ENCODE measurements at places on chromosomes 1 and 21.

DNA sequence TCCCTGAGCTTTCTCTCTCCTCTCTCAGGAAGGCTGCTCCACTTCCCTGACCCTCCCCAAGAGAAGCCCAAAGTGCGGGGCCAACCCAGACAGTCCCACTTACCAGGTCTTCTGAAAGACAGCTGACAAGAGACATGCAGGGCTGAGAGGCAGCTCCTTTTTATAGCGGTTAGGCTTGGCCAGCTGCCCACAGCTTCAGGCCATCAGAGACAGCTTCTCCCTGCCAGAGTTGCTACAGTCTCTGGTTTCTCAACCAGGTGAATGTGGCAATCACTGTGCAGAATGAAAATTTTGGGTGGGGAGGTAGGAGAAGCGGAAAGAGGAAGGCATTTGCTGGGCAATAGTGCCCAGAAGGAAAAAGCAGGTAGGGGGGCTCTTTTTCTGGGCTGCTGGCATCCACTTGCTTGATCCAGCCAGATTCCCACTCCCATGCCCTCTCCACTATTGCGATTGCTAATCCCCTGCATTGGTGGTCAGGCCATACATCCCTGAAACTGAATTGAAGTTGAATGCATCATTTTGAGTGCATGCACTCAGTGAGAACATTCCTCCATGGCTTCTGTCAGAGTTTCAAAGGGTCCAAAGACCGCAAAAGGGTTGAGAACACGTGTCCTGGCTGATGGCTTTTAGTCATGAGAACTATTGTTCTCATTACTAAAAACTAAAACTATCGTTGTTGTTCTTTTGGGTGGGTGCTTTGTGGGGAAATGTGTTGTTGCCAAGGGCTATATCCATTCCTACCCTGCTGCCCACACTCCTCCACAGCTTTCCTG lies at the start of gene S100A8:
Gene S100A8 (minus strand): TSS at position 136 of the 773 bp plus-strand sequence. CDS start 538 bp downstream, outside the sequence.
- DNase-seq: no peak

DNA sequence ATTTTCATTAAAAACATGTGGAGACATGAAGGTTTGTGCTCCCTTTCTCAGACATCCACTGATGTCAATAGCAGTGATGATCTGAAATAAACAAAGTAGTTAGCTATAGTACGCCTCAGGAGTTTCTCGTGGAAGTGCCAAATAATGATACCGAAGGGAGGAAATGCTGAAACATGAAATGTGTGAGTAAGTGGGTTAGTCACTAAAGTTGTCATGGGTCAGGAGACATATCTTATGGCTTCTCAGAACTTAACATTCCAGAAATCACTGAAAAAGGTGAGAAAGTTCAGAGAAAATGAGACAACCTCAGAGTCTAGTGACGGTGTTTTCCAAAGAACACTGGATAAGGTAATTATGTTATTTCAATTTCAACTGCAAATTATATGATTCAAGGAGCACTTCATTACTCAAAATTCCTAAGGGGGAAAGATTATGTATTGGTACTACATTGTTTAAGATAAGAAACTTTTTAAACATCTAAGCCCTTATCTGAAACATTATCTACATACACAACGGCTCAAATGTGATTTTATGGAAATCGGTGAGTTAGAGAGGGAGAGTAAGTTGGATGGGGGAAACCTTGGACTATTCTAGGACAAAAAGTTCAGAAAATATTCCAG lies 20.6 kb downstream of the NIBAN1 start:
- DNase-seq: no peak

DNA sequence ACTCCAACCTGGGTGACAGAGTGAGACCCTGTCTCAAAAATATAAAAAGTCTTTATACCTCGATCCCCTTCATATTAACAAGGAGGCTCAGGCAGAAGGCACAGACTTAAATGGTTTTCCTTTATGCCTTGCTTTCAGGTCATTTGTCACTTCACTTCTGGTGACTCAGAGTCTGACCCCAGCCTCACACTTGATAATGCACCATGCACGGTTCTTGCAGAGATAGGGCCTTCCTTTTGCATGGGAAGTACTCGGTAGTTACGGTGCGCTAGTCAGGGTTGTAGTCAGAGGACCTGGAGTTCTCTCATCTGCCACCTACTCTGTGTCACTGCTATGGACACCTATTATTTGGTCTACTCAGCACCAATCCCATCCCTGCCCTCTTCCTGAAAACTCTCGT lies 43.6 kb upstream of the BMP8B start:
- no peak for DNase-seq

GRCh38 chr1:36382669-36383068 lies 3.1 kb downstream of the STK40 start:
- DNase-seq: no peak

GRCh38 chr1:204589409-204590038 lies 73.3 kb downstream of the MDM4 start:
- DNase-seq: no peak

DNA sequence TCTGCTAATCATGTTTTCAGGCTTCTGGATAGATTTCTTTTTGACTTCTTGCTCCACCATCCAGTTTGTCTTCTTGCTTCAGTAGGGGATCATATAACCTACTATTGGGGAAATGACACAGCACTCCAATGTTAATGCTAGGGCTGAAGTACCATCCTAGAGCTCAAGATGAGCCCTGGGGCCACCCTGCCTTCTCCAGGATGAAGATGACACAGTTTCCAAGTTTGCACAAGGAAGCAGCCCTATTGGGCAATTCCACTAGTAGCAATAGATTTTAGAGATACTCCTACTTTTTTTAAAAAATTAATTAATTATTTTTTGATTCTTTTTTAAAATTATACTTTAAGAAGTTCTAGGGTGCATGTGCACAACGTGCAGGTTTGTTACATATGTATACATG lies 11.3 kb upstream of the KLF18 start:
- no peak for DNase-seq

- DNase-seq: no peak
These were observed 57.6 kb upstream of the TMPRSS2 start for GRCh38 chr21:41565550-41565949.

DNA sequence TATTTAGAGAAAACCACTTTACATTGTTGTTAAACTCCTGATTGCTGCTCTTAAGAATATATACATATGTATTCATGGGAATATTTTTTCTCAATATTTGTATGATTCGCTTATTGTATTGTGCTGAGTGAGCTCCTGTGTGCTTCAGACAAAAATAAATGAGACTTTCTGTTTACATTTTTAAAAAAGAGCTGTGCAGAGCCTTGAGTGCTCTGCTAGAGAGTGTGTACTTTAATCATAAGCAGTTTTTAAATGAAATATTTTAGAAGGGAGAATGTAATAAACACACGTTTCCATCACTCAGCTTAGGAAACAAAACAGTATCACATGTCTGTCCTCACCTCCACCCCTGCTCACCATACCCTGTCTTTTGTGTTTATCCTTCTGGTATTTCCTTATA lies 9.7 kb downstream of the PTPN14 start:
- DNase-seq: no peak

DNA sequence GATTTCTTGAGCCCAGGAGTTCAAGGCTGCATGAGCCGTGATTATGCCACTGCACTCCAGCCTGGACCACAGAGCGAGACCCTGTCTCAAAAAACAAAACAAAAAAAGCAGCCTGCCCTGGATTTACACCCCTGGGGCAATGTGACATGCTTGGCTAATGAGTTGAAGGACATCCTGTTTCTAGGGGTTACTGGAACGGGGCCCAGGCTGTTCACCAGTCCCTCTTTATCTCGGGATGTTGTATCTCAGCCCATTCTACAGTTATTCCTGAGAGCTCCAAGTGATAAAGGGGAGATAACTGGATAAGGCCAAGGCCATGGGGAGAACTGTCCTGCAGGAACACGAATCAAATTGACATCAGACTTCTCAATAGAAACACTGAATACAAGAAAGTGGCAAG lies 21.7 kb upstream of the S100A2 start:
- no peak for DNase-seq
